ENCODE measurements at places on chromosomes 16 and 17. TPM values are rescaled to one million over a fixed set of nuclear protein-coding genes. Genes with fewer than 3 reads are reported as not detected.

Gene RAB40C
- total RNA-seq, result 30.7 TPM

Gene METRN
- 407 TPM for total RNA-seq

Gene PYY
- total RNA-seq, result not detected

DNA sequence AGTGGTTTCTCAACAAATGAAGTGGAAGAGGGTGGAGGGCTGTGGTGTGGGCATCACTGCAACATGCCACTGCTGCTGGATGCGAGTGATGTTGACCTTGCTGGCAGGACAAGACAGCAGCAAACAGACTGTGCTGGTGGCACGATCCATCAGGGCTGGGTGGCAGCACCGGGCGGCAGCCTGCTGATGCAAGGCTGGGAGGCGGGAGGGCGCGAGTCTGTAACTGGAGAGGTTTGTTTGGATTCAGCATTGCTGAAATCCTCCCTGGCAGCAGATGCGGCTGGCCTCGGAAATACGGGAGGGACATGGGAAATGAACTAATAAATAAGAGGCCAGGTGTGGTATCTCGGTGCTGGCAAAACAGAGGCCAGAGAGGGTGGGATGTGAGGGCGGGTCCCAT, 224.2 kb downstream of the ENGASE start:
- DNase-seq, result no peak
- no peak overlapping the region for H3K4me3 ChIP-seq
- no peaks in the 10 kb centered on the region for H3K36me3 ChIP-seq
- H3K27me3 ChIP-seq, result peaks cover 26% of the 10 kb centered on the region
- no peak overlapping the region for H3K27ac ChIP-seq

DNA sequence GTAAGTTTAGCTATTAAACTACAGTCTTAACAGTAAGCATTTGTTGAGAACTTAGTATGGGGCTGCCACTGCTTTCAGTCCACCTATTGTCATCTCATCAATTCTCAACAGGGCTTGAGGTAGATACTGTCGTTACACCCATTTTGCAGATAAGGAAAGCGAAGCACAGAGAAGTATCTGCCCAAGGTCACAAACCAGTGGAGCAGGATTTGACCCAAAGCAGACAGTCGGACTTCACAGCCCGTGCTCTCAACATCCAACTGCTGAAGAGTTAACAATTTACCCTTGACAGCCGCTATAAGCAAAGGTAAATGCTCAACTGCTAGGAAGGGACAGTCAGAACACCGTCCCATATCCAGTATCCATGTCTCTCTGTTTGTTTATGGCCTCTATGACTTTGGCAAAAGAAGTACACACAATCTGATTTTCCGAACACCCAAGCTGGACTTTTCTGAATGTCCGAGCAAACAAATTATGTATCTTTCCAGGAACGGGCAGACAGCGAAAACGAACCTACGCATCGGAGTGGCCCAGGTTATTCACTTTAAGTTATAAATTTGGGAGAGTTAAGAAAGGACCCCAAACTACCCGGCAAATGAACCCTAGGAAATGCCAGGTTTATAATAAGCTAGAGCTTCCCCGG, 1.2 kb downstream of the SIAH1 start:
- peak overlapping the region; percentile 90 for H3K4me3 ChIP-seq
- H3K27ac ChIP-seq, result peak overlapping the region; percentile 91
- DNase-seq, result no peak
- H3K27me3 ChIP-seq, result no peaks in the 10 kb centered on the region
- peaks cover 11% of the 10 kb centered on the region for H3K4me1 ChIP-seq

- no peak overlapping the region for H3K27ac ChIP-seq
- no peak overlapping the region for H3K4me3 ChIP-seq
- H3K27me3 ChIP-seq, result no peaks in the 10 kb centered on the region
- no peak for DNase-seq
These were observed 89.1 kb downstream of the BCAS3 start for GRCh38 chr17:60766778-60767190.

DNA sequence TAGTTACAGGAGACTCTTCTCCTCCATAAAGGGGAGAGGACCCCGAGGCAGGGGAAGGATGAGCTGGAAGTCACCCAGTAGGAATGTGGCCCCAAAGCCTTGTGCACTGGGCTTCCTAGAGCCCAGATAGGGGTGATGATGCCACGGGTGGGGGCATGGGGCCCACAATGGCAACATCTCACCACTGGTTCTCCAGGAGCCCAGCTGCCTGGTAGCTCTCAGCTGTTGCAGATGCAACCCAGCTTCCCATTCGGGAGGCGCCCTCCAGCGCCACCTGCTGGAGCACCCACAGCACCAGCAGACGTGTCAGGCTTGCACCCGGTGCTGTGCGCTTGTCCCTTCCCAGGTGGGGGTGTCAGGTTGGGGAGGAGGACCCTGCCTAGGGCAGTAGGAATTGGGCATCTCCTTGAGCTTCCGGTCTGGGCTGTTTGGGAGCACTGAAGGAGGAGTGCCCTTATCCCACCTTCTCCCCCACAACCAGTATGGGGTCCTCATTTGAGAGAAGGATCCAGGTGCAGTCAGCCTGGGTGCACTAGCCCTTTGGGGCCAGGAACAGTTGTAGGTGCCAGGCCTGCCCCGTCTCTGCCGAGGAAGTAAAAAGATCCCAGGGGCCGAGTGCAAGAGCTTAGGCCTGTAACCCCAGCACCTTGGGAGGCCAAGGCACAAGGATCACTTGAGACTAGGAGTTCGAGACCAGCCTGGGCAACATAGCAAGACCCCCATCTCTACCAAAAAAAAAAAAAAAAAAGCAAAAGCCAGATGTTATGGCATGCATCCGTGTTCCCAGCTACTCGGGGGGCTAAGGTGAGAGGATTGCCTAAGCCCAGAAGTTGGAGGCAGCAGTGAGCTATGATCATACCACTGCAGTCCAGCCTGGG, 14.4 kb downstream of the CDIPT start:
- no peak overlapping the region for H3K27ac ChIP-seq
- H3K27me3 ChIP-seq, result no peaks in the 10 kb centered on the region
- H3K4me1 ChIP-seq, result no peaks in the 10 kb centered on the region
- H3K36me3 ChIP-seq, result no peaks in the 10 kb centered on the region
- no peak overlapping the region for H3K4me3 ChIP-seq
- peak; percentile 51 for DNase-seq

- no peaks in the 10 kb centered on the region for H3K27me3 ChIP-seq
- no peak overlapping the region for H3K27ac ChIP-seq
- H3K4me1 ChIP-seq, result no peaks in the 10 kb centered on the region
- no peak for DNase-seq
- no peaks in the 10 kb centered on the region for H3K36me3 ChIP-seq
These were observed 7.6 kb downstream of the TBKBP1 start for GRCh38 chr17:47701608-47702007.

- H3K4me1 ChIP-seq, result no peaks in the 10 kb centered on the region
- DNase-seq, result no peak
- peaks cover 19% of the 10 kb centered on the region for H3K27me3 ChIP-seq
- H3K36me3 ChIP-seq, result no peaks in the 10 kb centered on the region
- H3K4me3 ChIP-seq, result no peak overlapping the region
- no peak overlapping the region for H3K27ac ChIP-seq
These were observed 5.2 kb upstream of the HS3ST3B1 start for GRCh38 chr17:14295676-14296075.

DNA sequence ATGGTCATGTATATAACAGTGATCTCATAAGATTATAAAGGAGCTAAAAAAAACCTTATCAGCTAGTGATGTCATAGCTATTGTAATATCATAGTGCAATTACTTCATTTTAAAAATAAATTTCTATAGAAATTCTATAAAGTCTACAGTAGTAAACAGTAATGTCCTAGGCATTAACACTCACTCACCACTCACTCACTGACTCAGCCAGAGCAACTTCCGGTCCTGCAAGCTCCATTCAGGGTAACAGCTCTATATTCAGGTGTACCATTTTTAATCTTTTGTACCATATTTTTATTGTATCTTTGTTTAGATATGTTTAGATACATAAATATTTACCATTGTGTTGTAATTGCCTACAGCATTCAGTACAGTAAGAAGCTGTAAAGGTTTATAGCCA, 524.4 kb upstream of the CDH5 start:
- DNase-seq, result no peak
- no peak overlapping the region for H3K27ac ChIP-seq
- no peaks in the 10 kb centered on the region for H3K36me3 ChIP-seq
- H3K27me3 ChIP-seq, result no peaks in the 10 kb centered on the region
- H3K4me1 ChIP-seq, result no peaks in the 10 kb centered on the region
- H3K4me3 ChIP-seq, result no peak overlapping the region

DNA sequence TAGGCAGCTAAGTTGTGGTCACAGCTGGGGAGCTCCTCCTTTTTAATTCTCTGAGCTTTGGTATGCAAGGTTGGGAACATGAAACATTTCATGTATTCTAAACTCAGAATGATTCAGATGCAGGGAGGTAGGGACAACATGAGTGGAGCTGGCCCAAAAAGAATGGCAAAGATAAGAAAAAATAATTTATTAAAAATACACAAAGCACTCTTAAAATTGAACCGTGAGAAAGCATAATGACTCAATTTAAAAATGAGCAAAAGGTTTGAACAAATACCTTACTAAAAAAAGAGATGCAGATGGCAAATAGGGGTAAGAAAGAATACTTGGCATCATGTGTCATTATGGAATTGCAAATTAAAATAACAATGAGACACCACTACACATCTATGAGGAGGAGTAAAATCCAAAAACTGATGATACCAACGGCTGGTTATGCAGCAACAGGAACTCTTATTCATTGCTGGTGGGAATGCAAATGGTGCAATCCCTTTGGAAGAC, 175.6 kb upstream of the IRX3 start:
- no peaks in the 10 kb centered on the region for H3K36me3 ChIP-seq
- H3K27ac ChIP-seq, result no peak overlapping the region
- no peak for DNase-seq
- no peak overlapping the region for H3K4me3 ChIP-seq
- H3K4me1 ChIP-seq, result no peaks in the 10 kb centered on the region

GRCh38 chr16:11100239-11100750, 155.7 kb downstream of the SOCS1 start:
- no peak overlapping the region for H3K4me3 ChIP-seq
- H3K27ac ChIP-seq, result no peak overlapping the region
- H3K27me3 ChIP-seq, result no peaks in the 10 kb centered on the region
- no peaks in the 10 kb centered on the region for H3K4me1 ChIP-seq
- no peak for DNase-seq

- H3K4me1 ChIP-seq, result no peaks in the 10 kb centered on the region
- no peak for DNase-seq
- H3K27ac ChIP-seq, result no peak overlapping the region
- H3K4me3 ChIP-seq, result no peak overlapping the region
- peaks cover 2% of the 10 kb centered on the region for H3K27me3 ChIP-seq
These were observed 36.5 kb downstream of the DHX38 start for GRCh38 chr16:72129976-72130656.

DNA sequence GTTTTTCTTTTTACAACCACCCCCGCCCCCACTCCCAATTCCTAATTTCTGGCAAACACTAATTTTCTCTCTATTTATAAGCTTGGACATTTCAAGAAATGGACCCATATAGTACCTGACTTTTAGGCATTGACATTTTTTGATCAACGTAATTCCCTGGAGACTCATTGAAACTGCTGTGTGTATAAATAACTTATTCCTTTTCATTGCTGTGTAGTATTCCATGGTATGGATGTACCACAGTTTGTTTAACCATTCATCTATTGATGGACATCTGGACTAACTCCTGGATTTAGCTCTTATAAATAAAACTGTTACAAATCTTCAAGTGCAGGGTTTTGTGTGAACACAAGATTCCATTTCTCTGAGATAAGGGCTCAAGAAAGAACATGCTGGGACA, 47.1 kb upstream of the RBFOX1 start:
- no peaks in the 10 kb centered on the region for H3K4me1 ChIP-seq
- H3K4me3 ChIP-seq, result no peak overlapping the region
- no peaks in the 10 kb centered on the region for H3K27me3 ChIP-seq
- no peaks in the 10 kb centered on the region for H3K36me3 ChIP-seq

DNA sequence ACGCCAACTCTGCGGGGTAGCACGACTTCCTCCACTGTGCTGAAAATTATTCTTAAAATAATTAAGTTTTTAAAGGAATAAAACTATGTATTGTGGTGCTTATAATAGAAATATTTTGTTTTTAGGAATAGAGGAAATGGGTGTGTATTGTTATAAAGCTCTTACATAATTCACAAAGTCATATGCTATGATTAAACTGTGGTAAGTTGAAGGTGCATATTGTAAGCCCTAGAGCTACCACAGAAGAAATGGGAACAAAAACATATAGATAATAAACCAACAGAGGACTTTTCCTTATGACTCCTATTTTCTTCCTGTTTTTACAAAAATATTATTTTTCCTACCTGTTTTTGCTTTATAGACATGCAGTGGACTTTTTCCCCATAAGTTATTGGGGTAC, 4.3 kb upstream of the SLFN11 start:
- no peak overlapping the region for H3K4me3 ChIP-seq
- no peaks in the 10 kb centered on the region for H3K27me3 ChIP-seq
- H3K4me1 ChIP-seq, result peaks cover 4% of the 10 kb centered on the region
- no peaks in the 10 kb centered on the region for H3K36me3 ChIP-seq
- DNase-seq, result no peak
- H3K27ac ChIP-seq, result peak overlapping the region; percentile 40

- DNase-seq, result no peak
- no peaks in the 10 kb centered on the region for H3K27me3 ChIP-seq
- no peak overlapping the region for H3K4me3 ChIP-seq
- no peaks in the 10 kb centered on the region for H3K36me3 ChIP-seq
- H3K4me1 ChIP-seq, result no peaks in the 10 kb centered on the region
These were observed 6.2 kb downstream of the RBFOX1 start for GRCh38 chr16:7338826-7339225.

- DNase-seq, result no peak
- no peak overlapping the region for H3K27ac ChIP-seq
- H3K4me1 ChIP-seq, result peaks cover 5% of the 10 kb centered on the region
These were observed 12.5 kb downstream of the POLR2A start for GRCh38 chr17:7496470-7497183.

DNA sequence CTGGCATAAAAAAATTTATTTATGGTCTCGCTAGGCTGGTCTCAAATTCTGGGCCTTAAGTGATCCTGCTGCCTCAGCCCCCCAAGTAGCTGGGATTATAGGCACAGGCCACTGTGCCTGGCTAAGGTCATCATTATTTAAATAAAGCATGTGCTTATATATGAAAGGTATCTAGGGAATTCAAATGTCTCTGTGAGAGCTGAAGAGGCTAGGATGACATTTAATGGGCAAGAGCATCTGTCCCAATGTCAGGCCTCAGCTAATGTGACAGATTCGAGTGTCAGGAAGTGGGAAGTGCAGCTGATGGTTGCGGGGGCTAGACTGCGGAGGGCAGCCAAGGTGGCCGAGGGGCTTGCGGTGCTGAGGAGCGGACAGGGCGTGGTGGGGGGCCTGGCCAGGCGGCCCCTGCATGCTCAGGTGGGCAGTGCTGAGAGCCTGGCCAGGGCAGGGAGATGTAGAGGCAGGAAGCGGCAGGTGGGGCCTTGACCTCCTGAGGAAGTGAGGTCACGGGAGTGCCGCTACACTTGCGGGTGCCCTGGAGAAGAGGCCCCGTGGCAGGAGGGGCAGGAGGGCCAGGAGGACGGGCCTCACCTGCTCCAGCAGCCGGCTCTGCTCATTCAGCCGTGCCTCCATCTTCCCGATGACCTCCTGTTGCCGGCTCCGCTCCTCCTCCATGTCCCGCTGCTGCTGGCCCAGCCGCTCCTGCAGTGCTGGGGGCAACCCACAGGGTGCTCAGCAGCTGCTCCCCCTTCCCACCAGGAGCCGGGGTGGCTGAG, 12.6 kb upstream of the MRPL38 start:
- no peak overlapping the region for H3K4me3 ChIP-seq
- no peaks in the 10 kb centered on the region for H3K27me3 ChIP-seq
- no peak for DNase-seq
- no peaks in the 10 kb centered on the region for H3K4me1 ChIP-seq

Data from Panc1 (cell line).